ENCODE measurements at places on chromosomes 11 and 22. TPM values are rescaled to one million over a fixed set of nuclear protein-coding genes. Genes with fewer than 3 reads are reported as not detected.

The RAB36 gene
- 2.1 TPM for total RNA-seq

The CNGA4 gene
- total RNA-seq: 0.32 TPM

The PGA4 gene
- total RNA-seq: not detected

The ACRV1 gene
- total RNA-seq: not detected

The MB gene
- total RNA-seq: 0.37 TPM

The PAFAH1B2 gene
- 74.5 TPM for total RNA-seq

The PRR5L gene
- 1.2 TPM for total RNA-seq

The OR52A1 gene
- total RNA-seq: not detected

The TMEM223 gene
- 20.5 TPM for total RNA-seq

The MMP12 gene
- total RNA-seq: not detected

The CRYBA4 gene
- total RNA-seq: not detected

The TLCD5 gene
- total RNA-seq: 5.9 TPM

The SLC17A6 gene
- total RNA-seq: not detected

The ADAMTS8 gene
- not detected for total RNA-seq

The CLDN5 gene
- not detected for total RNA-seq

The UCP3 gene
- total RNA-seq: 1.9 TPM

The CNTF gene
- 5.2 TPM for total RNA-seq

The MS4A4A gene
- not detected for total RNA-seq

The FAM180B gene
- not detected for total RNA-seq

The HBG2 gene
- not detected for total RNA-seq

The OR8G5 gene
- total RNA-seq: not detected

The HTR3B gene
- total RNA-seq: not detected

The PLA2G6 gene
- total RNA-seq: 43.5 TPM

The OR5T2 gene
- total RNA-seq: not detected

The WT1 gene
- total RNA-seq: 0.24 TPM

The CRY2 gene
- 14.9 TPM for total RNA-seq

The KCNC1 gene
- total RNA-seq: 0.26 TPM

The ELMOD1 gene
- 0.35 TPM for total RNA-seq

The KRTAP5-8 gene
- total RNA-seq: not detected

The KLHL35 gene
- total RNA-seq: 1.3 TPM

The FGF19 gene
- total RNA-seq: 0.73 TPM

The OR52I1 gene
- not detected for total RNA-seq

The OR5P2 gene
- not detected for total RNA-seq

The TIGD3 gene
- 0.73 TPM for total RNA-seq

The CARNS1 gene
- not detected for total RNA-seq

The CSNK2A3 gene
- 0.86 TPM for total RNA-seq

The MPZL2 gene
- total RNA-seq: 81.7 TPM

The SMC1B gene
- not detected for total RNA-seq

The MYBPC3 gene
- not detected for total RNA-seq

The SCGB2A2 gene
- not detected for total RNA-seq

The PTGDR2 gene
- total RNA-seq: 0.31 TPM

The MUC15 gene
- total RNA-seq: not detected

The PAK1 gene
- total RNA-seq: 58.5 TPM

The EMID1 gene
- total RNA-seq: 2.4 TPM

Data from Calu3 (cell line).